ENCODE measurements at places on chromosomes 5 and 9. TPM values are rescaled to one million over a fixed set of nuclear protein-coding genes. Genes with fewer than 3 reads are reported as not detected.

Gene MEGF10
- total RNA-seq, result under 0.01 TPM

Gene PCDHA9
- 0.33 TPM for total RNA-seq

Gene SPZ1
- total RNA-seq, result not detected

Gene ZBTB6
- total RNA-seq, result 12.3 TPM

Gene NAIP
- 41.7 TPM for total RNA-seq

Gene ENG
- total RNA-seq, result 46.8 TPM

Gene CCDC180
- total RNA-seq, result 5.2 TPM

Gene AHRR
- total RNA-seq, result 1.1 TPM

Gene PRSS3
- total RNA-seq, result not detected

Gene PCDHGA3
- total RNA-seq, result 3.7 TPM

Gene C6
- 3.5 TPM for total RNA-seq

Gene IL4
- total RNA-seq, result not detected

Gene OR1N1
- not detected for total RNA-seq

Gene HRH2
- total RNA-seq, result 0.78 TPM

Gene DAPK1
- total RNA-seq, result 76.2 TPM

Gene CDC23
- 17.5 TPM for total RNA-seq

Gene PDE4D
- total RNA-seq, result 36.3 TPM

Gene INSL6
- total RNA-seq, result not detected

Gene PCDHGA9
- 12.1 TPM for total RNA-seq

Gene LVRN
- total RNA-seq, result 0.67 TPM

Gene CRHBP
- total RNA-seq, result 1.3 TPM

Gene ZBTB26
- 15.6 TPM for total RNA-seq

Gene GFRA3
- not detected for total RNA-seq

Gene SPRY4
- 22.8 TPM for total RNA-seq

Gene MAT2B
- total RNA-seq, result 110 TPM

Gene PPP2R2B
- 3.2 TPM for total RNA-seq

Gene IL13
- not detected for total RNA-seq

Gene MSH3
- total RNA-seq, result 45.0 TPM

Gene STOML2
- 72.5 TPM for total RNA-seq

Gene ZCCHC7
- total RNA-seq, result 22.1 TPM

All from thyroid gland (tissue), 4 donors.